ENCODE measurements at places on chromosomes 11 and 22.

DNA sequence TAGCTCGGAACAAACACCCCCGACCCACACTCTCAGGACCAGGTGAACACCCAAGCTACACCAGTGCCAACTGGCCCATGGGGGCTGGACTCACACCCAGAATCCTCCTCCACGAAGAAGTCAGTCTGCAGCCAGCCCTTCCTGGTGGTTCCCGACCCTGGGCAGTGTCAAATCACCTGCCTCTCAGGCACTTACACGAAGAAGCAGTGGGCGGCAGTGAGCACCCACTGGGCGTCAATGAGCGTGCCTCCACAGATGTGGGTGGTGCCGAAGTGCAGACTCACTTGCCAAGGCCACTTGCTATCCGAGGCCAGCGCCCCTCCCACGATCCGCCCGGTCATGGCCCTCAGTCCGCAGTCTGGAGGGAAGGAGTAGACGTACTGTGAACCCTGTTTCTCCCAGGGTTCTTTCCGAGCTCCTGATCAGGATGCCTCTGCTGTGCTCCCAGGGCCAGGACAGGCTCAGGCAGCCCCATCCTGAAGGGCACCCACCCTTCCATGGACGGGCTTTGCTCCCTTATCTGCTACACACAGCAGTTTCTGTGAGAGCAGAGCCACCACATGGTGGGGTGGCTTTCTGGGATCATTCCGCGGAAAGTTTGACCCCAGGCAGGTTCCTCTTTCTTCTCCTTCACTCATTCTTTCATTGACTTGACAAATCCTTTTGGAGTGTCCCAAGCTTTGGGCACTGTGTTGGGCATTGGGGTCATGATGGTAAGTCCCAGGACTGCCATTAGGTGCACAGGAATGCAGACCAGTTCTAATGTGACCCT lies 19.4 kb downstream of the TMPRSS13 start:
- DNase-seq, result no peak

DNA sequence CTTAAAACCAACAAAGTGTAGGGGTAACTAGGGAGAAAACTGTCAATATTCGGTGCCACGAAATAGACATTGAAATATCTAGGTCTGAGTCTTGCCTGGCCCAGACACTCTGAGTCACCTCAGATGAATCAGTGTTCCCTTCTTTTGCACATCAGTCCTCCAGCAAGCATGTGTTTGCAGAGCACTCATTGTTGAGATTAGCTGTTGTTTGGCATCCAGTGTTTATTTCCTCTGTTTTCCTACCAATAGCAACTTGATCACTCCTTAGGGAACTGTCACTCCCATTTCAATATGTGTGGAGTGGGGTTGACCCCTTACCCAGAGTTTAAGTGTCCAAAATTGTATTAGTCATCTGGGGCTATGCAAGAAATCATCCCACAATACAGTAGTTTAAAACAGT lies 4.7 kb upstream of the ASCC2 start:
- peak; percentile 96 for DNase-seq

GRCh38 chr11:71200761-71201160 lies 51.6 kb downstream of the SHANK2 start:
- no peak for DNase-seq

GRCh38 chr11:92917927-92918326 lies 51.5 kb upstream of the MTNR1B start:
- DNase-seq, result no peak

DNA sequence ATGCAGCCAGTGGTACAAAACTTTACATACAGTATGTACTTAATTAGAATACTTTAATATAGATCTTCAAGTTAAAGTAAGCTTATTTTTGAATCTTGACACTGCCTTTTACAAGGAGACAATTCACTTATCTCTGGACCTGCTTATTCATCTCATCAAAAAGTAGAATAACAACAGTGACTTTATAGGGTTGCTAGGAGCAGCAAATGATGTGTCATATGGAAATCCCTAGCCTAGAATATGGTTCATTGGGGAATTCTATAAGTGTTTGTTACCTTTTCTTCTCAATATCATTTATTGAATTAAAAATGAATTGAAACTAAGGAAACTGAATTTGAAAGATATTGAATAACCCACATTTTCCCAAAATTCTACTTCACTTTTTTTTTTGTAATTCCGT lies 45.0 kb upstream of the FIBIN start:
- DNase-seq, result no peak

- DNase-seq, result no peak
Measured at GRCh38 chr11:115502636-115503082, 1.6 kb downstream of the CADM1 start.

DNA sequence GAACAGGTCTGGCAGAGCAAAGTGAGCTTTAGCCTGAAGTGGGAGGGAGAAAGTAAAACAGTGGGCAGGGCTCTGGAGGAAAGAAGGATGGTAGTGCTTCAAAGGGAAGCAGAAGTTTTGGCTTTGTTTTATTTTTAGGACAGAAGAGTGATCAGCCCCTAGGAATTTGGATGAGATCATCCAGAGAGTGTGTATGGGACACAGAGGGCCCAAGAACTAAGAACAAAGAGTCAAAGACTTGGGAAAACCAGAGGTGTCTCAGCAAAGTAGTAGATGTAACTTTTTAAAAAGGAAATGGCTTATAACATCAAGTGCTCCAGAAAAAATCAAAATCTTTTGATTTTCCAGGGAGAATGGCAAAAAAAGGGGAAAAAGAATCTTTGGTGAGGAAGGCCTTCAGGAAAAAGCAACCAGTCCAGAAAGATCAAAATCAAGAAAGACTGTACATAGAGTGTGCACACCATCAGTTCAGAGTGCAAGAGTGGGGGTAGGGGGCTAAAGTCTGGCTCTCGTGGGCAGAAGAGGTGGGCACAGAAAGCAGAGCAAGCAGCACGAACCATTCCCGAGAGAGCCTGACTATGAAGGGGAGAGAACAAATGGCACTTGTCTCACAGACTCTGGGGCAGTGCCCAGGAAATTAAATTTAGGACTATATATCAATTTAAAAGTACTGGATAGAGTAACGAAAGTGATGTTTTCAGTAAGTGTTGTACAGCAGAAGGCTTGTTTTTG lies 30.0 kb downstream of the MAPK1 start:
- peak; percentile 67 for DNase-seq

GRCh38 chr22:26588729-26589366 lies 1.1 kb downstream of the TPST2 start:
- no peak for DNase-seq

- DNase-seq, result no peak
Measured at GRCh38 chr22:37703906-37704305, 7.1 kb downstream of the TRIOBP start.

DNA sequence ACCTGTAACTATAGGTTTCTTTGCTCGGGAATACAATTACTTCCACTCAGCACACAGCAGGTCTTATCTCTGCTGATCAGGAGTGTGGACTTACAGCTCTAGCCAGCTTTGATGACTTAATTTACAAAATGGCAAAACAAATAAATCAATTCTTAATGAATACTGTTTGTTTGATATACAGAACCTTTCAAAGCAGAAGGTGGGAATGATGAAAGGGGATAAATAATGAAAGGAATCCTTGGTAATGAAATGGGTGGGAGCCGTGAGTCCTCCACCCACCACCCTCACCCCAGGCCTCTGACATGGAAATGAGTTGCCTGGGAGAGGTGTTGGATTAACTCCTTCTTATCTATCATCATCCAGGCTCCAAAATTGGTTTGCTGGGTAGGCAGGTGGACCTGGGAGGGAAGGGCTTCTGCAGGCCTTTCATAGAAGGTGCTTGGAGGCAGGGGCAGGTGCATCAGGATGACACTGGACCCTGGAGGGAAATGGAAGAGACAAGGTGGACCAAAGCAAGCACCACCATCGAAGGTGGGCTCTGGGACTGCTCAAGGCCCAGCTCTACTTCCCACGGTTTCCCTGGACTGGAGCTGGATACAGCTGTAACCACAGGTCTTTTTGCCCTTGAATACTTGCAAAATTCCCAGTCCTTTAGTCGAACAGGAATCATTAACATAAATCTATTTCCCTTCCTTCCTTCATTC lies 23.0 kb downstream of the POU2AF1 start:
- no peak for DNase-seq

GRCh38 chr11:13335319-13335718 lies 57.7 kb downstream of the BMAL1 start:
- DNase-seq, result peak; percentile 67

DNA sequence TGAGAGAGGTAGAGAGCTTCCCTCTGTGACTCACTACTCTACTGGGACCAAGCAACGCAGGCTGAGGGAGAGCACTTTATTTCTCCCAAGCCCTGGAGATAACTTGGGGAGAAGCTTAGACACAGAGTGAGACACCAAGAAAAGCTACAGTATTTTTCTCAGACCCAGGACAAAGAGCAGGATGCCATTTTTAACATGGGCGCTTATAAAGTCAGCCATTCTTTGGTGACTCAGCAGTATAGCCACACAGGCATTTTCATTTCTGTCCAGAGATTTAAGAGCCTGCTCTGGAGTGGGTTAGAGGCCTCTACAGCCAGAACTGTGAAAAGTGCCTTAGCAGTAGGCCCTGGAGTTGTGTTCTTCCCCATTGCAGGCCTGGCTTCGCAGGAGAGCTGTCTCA lies 55.0 kb upstream of the GLYAT start:
- no peak for DNase-seq

DNA sequence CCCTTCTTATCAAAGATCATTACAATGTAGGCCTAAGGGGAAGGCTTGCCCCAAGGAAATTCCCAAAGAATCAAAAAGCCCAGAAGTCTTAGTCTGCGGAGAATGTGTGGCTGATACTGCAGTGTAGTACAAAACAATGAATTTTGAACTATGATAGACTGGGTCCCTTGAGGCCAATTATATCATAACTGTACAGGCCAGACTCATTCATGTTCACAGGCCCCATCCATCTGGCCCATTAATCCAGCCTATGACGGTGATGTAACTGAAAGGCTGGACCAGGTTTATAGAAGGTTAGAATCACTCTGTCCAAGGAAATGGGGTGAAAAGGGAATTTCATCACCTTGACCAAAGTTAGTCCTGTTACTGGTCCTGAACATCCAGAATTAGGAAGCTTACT lies 35.2 kb downstream of the IGLL1 start:
- no peak for DNase-seq

DNA sequence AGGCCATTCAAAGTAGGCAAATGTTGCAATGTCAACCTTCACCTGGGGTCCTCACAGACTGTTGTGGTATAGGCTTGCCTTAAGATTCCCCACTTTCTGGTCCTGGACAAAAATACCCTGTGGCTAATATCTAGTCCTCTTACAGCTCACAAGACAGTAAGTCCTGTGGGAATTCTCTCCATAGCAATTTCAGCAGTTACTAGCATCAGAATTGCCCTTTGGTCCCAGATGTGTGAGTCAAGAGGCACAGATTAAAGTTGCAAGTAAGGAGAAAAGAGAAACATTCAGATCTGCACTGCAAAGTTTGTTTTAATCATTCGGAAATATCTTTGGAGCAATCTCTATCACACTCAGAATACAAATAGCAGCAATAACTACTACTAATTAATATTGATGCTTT lies 420.2 kb downstream of the NTM start:
- DNase-seq, result no peak

DNA sequence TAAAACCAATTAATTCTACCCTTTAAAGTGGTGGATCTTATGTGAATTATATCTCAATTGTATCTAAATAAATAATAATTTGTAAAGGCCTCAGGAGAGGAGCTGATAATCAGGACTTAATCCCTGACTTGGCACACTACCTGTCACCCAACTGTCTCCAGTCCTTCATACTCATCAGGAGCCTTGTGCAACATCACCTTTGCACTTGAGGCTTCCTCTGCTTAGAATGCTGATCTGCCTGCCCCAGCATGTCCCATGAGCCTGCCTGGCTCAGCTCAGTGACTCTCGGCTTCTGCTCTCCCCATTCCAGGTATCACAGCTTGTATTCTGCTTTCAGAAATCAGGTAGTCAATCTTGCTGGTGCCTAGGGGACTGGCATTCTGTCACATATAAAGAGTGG lies 43.9 kb upstream of the PRODH start:
- DNase-seq, result no peak

DNA sequence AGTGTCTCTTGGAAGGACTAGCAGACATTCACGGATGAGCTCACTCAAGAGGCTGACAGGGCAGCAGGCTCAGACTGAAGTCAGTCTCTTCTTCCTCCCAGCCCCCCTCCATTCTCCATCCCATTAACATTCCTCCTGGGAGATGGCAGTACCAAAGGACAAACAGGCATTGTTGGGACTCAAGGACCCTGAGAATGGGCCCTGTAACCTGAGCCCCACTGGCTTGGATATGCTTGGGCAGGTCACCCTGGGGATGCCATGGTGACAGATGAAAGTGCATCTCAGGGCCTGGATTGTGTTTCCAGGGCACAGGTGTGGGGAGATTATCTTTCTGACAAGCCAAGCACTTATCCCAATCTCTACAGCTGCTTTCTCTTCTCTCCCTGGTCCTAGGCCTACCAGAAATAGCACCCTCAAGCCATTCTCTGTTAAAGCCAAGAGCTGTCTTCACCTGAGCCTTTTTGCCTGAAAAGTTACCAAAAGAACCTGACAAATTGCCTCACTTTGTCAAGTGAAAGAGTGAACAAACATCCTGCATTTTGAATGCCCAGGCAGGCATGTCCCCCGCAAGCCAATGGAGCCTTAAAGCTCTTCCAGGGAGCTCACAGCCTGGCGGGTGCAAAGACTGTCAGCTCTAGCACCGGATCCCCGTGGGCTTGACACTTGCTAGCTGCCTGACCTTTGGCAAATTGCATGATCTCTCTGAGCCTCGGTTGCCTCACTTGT lies 366.0 kb upstream of the NARS2 start:
- no peak for DNase-seq

DNA sequence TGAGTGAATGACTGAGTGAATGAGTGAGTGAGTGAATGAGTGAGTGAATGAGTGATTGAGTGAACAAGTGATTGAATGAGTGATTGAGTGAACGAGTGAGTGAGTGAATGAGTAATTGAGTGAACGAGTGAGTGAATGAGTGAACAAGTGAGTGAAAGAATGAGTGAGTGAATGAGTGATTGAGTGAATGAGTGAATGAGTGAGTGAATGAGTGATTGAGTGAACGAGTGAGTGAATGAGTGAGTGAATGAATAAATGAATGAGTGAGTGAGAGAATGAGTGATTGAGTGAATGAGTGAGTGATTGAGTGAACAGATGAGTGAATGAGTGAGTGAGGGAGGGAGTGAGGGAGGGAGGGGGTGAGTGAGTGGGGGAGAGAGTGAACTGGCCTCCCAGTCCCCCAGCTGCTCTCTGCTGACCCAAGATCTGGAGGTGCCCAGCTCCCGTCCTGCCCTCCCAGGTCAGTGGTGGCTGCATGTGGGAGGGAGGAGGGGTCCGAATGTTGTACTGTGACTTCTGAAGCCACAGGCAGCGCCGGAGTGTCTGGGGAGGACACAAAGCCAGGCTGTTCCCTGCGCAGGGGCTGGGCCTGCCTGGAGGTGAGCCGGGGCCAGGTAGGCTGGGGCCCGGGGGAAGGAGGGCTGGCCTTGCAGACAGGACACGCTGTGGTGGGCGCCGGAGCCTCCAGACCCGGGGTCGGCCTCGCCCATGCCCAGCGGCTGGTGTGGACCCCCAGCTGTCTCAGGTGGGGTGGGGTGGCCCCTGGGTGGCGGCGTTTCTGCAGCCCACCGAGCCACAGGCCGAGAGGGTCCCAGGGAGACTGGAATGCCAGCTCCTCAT lies 17.8 kb upstream of the PIM3 start:
- DNase-seq, result no peak

DNA sequence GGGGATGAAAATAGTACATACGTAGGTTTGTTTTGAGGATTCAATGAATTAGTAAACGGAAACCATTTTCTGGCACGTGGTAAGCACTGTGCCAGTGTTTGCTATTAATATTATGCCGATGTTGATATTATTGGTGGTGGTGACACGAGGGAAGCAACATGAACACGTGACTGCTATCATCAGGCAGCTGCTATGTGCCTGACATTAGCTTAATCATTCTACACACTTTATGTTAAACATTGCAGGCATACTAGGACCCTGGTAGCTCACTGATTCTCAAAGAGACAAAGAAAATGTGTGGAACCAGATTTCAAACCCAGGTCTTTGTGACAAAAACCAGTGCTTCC lies 656 bp downstream of the SRRD start:
- DNase-seq, result no peak
